ENCODE measurements at places on chromosomes 6 and 20.

DNA sequence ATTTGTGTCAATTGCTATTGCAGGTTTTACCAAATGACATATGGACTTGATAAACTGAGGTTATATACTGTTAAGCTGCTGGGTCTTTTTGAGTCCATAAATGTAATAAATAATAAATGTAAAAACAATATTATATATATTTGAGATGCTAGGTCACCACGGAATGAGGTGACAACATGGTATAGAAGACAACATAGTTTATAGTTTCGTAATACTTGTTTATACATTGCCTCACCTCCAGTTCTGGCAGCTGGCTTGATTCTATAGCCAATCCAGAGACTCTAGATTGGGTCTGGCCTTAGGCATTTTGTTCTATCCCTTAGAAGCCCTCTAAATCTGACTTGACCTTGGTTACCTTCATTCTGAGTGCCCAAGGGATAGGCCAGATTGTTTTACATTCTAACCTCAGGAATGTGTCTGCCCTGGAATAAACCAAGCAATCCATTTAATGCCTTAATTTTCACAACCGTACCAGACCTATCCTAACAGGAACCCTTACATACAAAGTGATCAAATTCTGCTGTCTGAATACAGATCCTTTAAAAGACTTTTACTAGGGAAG lies 61.5 kb upstream of the STXBP5 start:
- DNase-seq, result peak; percentile 45

DNA sequence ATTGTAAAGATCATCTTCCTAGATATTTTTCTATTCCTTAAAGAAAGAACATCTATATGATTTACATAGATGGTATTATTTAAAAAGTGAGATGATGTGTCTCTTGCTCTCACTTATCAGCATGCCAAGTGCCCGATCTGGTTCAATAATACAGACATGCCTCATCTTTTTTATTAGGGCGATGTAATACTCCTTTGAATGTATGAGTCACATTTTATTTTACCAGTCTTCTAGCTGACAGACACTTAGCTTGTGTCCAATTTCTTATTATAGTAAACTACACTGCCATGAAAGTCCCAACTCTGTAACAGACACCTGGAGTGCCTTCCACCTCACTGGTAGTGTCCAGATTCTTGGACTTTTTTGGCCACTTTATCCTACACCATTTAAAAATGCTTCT lies 586.6 kb upstream of the BTBD3 start:
- peak; percentile 32 for DNase-seq

DNA sequence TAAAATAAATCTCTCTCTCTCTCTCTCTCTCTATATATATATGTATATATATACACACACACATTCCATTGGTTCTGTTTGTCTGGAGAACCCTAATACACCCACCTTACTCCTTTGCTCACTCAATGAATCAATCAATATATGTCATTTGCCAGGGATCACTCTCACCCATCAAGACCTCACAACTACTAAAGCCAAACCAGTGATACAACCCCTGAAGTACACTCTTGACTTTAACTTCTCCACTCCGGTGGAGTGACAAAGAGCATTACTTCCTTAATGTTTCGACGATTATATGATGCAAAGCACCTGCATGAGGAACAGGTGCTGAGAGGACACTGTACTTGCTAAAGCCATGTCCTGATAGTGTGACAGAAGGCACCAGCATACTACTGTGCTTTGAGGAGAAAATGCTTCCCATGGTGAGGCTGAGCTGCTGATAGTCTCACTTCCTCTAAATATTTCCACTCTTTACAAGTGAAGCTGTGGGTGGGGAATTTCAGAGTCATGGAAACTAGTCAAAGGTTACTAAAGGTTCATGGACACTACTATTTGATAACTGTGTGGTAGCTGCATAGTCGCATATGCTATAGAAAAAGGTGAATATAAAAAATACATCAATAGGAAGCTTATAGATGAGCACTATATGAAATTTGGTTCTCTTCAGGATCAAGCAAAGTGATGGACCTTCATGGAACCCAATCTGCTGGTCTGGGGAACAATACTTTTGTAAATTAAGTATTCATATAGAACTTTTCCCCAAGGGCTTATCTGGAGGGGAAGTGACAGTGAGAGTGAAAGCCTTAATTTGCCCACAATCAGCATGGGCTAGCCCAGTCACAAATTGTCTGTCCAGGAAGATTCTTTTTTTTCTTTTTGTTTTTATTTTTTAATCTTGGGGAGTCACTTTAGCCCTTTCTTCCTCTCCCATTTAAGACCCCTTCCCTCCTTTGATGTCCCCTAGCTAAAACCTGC lies 141.9 kb upstream of the NEDD9 start:
- DNase-seq, result no peak

DNA sequence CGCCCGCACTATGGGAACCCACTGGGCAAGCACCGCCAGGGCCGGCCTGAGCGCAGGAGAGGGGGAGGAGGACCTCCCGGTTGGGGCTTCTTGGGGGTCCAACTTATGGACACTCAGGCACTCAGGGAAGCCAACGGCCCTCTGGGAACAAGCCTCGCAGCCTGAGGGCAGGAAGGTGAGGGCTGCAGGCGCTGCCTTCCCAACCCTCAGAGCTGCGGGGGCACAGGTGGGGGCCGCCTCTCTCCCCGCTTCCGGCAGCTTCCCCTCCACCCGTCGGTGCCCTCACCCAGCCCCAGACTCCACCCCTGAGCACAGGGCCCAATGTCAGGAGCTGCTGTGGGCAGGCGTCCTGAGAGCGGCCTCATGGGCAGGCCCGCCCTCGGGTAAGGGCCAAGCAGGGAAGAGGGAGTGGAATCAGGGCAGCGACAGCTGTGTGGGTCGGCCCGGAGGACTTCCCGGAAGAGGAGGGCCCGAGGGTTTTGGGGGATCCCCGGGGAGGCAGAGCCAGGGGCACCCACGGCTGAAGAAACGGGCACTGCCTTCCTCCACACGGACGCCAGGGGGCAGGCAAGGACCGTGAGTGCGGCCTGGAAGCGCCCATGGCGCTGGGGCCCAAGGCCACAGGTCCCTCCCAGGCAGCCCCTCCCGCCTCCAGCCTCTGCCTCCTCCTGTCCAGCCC lies 488 bp upstream of the PTK6 start:
- peak; percentile 98 for DNase-seq

DNA sequence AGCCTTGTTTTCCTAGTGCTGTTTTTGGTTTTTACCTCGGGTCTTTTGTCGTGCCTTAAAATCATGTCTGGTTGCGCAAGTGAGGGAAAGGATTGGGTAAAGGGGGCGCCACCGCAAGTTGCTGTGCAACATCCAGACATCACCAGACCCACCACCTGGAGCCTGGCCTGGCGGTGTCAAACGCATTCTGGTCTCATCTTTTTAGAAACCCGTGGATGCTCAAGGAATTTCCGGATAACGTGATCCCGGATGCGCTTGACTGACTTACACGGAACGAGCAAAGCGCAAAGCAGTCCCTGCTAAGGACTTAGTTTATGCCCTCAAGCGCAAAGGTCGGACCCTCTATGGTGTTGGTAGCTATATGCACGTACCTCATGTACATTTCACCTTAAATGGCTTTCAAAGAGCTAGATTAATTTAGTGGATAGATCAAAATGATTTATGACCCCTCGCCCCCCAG lies 105.2 kb downstream of the OR2B2 start:
- DNase-seq, result no peak

DNA sequence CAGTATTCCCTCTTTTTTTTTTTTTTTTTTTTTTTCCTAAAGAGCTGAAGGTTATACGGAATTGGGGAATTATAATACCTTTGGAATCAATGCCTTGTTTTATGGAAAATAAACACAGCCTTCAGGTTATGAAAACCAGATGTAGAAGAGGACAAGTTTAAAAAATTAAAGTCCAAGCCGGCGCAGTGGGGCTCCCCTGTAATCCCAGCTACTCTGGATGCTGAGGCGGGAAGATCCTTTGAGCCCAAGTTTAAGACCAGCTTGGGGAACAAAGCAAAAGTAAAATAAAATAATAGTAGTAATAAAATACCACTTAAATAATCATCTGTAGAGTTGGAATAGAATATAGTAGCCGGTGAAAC lies 57.3 kb downstream of the TRIM38 start:
- no peak for DNase-seq

GRCh38 chr6:139062932-139063646 lies 34.5 kb downstream of the ABRACL start:
- no peak for DNase-seq

- DNase-seq, result no peak
Measured at GRCh38 chr6:22030730-22031619, 265.9 kb downstream of the PRL start.

DNA sequence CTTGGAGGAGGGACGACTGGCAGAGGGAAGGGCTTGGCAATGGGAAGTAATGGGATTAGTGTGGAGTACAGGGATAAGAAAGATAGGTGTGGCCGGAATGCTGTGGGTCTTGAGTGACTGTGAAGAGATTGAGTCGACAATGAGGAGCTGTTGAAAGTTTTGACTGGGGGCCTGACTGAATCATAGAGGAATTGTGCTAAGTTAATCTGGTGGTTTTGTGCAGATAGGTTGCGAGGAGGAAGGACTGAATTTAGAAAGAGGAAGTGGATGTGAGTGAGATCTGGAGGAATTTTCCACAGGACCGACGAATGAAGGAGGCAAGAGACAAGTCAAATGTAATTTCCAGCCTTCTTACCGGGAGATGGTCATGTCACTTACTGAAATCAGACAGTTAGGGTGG lies 143.9 kb upstream of the RALGAPA2 start:
- DNase-seq, result no peak

DNA sequence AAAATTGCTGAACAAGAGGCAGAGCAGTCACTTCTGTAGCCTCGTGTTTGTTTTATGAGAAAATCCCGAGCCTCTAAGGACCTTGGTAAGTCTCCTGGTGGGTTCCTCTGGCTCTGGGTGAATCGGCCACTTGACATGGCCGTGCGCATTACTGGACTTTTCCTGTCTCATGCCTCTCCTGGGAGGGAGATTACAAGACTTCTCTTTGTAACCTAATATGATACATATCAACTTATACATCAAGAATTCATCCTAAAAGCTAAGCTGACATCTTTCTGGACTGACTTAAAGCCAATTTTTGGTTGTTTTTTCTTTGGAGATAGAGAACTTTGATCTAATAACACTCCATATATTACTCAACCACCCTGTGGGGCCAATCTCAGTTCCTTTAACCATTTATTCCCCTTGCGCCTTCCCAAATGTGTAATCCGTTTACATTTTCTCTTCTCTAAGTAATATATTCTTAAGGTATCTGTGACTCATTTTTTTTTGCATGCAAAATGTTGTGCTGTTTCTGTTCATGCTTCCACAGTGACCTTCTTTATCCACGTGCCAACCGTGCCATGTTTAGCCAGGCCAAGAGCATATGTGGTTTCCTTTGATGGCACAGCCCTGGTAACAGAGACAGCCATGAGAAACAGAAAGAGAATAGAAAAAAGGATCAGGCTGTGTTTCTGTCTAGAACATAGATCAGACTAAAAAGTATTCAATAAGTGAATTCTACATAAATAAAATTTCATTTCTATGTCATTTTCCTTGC lies 47.5 kb upstream of the JAG1 start:
- DNase-seq, result no peak

DNA sequence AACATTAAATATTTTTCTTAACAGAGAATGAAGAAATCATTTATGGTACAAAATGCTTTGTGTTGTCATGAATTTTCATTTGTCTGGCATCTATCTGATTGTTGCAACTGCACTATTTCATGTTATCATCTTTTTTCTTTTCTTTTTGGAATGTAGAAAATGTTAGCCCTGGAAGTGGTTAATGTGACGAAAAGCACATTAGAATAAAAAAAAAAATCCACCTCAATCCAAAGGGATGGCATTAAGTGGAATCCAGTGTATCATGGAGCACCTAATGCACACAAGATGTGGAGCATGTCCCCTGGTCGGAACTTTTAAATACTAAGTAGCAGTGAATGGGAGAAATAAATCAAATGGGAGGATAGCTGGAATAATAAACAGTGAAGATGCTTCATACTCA lies 172.9 kb upstream of the MCHR2 start:
- no peak for DNase-seq

GRCh38 chr20:46368902-46369268 lies 37.5 kb downstream of the ELMO2 start:
- DNase-seq, result no peak

GRCh38 chr6:53390010-53390409 lies 41.3 kb upstream of the ELOVL5 start:
- no peak for DNase-seq

- DNase-seq, result no peak
Measured at GRCh38 chr6:106112433-106112832, 26.3 kb downstream of the PRDM1 start.

Measured in myocyte (in vitro differentiated cells).